ENCODE measurements at places on chromosomes 6 and 20. TPM values are rescaled to one million over a fixed set of nuclear protein-coding genes. Genes with fewer than 3 reads are reported as not detected.

DNA sequence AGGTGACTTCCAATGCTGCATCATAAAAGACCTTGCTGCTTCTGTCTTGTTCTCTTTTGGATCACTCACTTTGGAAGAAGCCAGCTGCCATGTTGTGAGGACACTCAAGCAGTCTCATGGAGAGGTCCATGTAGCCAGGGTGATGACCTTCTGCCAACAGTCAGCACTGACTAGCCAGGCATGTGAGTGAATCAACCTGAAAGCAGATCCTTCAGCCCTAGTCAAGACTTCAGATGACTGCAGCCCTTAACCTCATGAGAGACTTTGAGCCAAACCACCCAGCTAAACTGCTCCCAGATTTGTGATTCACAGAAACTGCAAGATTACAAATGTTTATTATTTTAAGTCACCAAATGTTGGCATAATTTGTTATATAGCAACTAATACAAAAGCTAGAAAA is 86.0 kb upstream of the IYD start:
- no peak for DNase-seq

The POPDC3 gene
- 72.1 TPM for polyA plus RNA-seq

DNA sequence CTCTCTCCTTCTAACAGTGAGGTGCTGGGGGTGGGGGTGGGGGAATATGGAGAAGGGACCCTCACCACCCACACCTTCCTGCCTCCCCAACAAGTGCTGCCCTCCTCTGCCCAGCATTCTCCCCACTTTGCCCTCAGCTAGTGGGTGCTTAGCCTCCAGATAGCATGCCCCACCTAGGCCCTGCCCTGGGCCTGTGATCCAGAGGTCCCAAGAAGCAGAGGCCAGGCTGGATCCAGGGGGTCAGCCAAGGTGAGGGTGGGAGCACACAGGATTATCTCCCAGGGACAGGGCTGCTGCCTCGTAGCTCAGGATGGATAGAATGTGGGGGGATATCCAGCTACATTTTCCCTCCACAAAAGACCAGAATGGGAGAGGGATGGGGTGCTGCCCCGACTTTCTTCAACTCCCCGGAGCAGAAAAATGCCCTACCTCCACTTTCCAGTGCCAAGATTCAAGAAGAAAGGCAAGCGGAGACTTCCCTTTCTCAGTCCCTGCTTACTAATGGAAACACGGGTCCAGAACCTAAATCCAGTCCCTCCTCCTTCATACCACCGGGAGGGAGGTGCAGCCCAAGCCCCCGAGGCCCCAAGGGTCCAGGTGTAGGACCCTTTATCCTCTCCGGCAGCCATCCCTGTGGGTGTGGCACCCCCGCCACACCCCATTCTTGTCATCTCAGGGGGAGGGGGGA is 987 bp downstream of the ADISSP start:
- DNase-seq: no peak

- peak; percentile 51 for DNase-seq
Measured at GRCh38 chr6:159973951-159974350, 5.1 kb downstream of the IGF2R start.

- no peak for DNase-seq
Measured at GRCh38 chr20:16003310-16003709, 569.9 kb downstream of the KIF16B start.

The KCNK5 gene
- 0.77 TPM for polyA plus RNA-seq

DNA sequence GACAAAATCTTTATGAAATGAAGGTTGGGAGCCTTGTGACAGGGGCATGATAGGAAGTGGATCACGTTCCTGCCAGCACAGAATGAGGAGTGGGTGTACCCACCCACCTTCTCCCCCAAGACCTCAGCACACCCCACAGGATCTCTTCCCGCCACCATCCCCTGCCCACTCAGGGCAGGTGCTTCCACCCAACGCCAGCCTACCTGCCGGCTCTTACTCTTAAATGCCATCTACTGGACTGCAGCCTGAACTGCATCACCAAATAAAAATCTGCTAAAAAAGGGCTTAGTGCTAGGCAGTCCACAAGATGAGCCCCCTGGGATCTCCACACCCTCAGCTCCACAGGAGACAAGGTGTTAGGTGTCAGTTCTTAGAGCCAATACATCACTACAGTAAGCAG is 20.6 kb downstream of the DTNBP1 start:
- no peak for DNase-seq

The SYCP2 gene
- polyA plus RNA-seq: 3.3 TPM

- DNase-seq: peak; percentile 39
Measured at GRCh38 chr20:59211208-59211765, 47.7 kb downstream of the ZNF831 start.

The GSTA1 gene
- polyA plus RNA-seq: 0.15 TPM

GRCh38 chr6:66376001-66376400 is 669.0 kb upstream of the EYS start:
- no peak for DNase-seq

The TCP11 gene
- 0.53 TPM for polyA plus RNA-seq

GRCh38 chr6:32689531-32690501 is 23.4 kb upstream of the HLA-DQB1 start:
- DNase-seq: peak; percentile 18

GRCh38 chr6:28757429-28758045 is 166.2 kb downstream of the TRIM27 start:
- DNase-seq: no peak

The MAP3K5 gene
- polyA plus RNA-seq: 2.8 TPM

DNA sequence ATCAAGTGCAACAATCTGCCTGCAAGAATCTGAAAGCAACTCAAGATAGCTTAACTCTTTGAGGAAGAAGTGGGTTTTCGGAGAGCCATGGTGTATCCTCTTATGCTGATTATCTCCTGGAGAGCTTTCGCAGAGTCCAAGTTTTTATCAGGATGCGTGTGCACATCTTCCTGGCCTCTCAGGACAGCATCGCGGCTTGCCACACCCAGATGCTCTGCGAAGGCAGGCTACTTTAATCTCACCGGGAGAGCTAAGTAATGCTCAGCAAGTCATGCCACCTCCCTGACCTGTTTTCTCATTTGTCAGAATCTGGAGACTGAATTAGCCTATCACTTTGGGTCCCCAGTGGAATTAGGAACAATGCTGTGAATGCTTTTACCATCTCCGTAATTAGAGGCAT is 52.9 kb downstream of the TTI1 start:
- no peak for DNase-seq

DNA sequence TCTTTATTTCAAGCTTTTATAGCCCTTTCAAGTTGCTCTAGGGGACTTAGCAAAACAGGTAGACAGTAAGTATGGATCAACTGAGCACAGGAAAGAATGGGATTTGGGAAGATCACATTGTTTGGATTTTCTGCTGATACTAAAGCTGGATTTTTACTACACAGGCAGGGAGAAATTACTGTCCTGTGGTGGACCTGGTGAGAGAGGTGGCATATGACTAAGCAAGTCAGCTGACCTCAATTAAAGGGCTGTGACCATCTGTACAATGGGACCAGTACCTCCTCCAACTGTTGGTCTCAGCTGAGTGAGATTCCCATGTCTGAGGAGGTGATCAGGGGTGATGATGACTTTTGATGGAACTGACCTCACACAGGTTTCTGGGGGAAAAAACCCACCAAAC is 28.0 kb downstream of the RREB1 start:
- DNase-seq: no peak

The BTNL2 gene
- 0.14 TPM for polyA plus RNA-seq

The DPPA5 gene
- not detected for polyA plus RNA-seq

GRCh38 chr6:63347599-63347998 is 27.8 kb upstream of the LGSN start:
- DNase-seq: no peak

DNA sequence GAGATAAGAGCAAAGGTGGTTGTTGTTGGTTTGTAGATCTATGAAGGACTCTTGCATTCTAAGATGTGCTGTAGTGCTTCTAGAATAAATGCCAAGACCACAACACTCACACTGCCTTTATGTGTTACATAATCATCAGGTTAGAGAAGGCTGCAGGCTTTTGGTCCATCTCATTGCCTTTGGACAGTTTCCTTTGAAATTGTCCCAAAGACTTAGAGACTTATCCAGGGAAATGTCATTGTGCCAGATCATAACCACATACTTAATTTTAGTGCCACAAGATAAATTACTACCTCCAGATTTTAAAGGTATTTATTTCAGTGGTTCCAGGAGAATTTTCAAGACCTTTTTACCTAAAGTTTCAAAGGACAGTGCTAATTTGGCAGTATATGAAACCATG is 666.6 kb upstream of the CITED2 start:
- DNase-seq: no peak

DNA sequence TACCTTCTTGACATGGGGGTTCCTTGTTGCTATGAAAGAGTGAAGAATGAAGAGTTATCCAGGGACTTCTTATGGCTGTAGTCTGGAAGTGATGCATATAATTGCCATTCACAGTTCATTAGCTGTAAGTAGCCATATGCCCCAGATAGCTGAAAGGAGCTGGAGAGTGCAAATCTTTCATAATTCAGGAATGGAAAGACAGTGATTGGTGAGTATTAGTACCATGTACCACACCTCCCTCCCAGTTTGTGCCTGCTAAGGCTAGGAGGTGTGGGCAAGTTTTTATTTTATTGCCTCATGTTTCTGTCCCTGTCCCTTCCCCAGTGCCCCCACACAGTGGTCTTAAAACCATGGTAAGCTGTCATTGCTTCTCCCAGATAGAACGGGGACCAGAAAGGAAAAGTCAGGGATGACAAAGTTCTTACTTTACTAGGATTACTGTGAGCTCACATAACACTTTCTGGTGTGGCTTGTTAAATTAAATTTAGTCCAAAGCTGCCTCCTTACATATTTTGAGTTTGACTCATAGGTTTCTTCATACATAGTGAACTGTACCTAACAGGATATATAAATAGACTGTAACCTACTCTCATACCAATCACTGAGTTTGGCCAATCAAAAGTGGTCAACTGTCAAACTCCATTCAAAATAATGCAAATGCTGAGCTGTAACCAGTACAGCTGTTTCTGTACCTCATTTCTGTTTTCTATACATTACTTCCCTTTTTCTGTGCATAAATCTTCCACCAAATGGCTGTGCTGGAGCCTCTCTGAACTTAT is 119.4 kb downstream of the RFPL4B start:
- DNase-seq: no peak

GRCh38 chr20:32727683-32728082 is 15.6 kb downstream of the COMMD7 start:
- peak; percentile 68 for DNase-seq

DNA sequence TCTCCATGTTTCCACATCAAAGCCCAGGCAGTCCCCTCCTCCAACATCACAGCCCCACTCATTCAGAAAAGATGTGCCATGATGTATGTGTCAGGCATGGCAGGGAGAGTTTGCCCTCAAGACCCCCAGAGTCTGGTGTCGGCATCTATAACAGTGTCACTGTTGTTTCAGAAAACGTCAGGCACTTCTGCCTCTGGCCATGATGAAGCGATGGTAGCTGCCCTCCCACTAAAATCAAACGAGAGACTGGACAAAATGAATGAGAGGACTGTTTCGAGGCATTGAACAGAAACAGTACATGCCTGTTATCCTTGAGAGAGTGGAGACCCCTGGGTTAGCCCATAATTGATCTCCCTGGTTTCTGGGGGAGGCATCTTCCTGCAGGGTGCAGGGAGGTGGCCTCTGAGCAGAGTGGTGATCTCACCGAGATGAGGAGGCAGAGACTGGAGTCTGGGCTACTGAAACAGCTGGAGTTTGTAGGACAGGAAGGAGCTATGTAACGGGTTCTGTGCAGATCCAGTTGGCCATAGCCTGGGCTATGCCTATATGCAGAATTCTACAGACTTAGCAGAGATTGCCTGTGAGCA is 144.5 kb downstream of the SYCP2 start:
- DNase-seq: no peak

DNA sequence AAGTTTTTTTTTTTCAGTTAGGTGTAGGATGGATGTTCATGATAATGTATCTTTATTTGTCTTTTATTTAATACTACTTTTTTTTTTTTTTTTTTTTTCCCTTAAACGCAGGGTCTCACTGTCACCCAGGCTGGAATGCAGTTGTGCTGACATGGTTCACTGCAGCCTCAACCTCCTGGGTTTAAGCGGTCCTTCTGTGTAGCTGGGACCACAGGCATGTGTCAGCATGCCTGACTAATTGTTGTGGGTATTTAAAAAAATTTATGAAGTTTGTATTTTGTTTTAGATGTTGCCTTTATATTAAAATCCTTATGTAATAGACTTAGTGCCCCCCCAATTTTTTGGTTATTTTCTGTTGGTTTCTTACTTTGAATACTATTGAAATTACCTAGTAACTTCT is 42.6 kb downstream of the NCOA3 start:
- DNase-seq: no peak

The FGD2 gene
- polyA plus RNA-seq: 3.4 TPM

- peak; percentile 47 for DNase-seq
Measured at GRCh38 chr20:20237093-20237959, 130.6 kb upstream of the INSM1 start.

GRCh38 chr6:169234634-169235033 is 19.0 kb downstream of the THBS2 start:
- DNase-seq: no peak

GRCh38 chr6:135944120-135944519 is 92.6 kb downstream of the PDE7B start:
- no peak for DNase-seq

The KIAA0408 gene
- 14.1 TPM for polyA plus RNA-seq

- DNase-seq: no peak
Measured at GRCh38 chr6:140987364-140988155, 1145.2 kb upstream of the GJE1 start.

The FABP7 gene
- polyA plus RNA-seq: 1.5 TPM

GRCh38 chr6:26022132-26022472 is 59.5 kb downstream of the TRIM38 start:
- DNase-seq: peak; percentile 98

GRCh38 chr20:24406251-24406650 is 63.2 kb upstream of the SYNDIG1 start:
- no peak for DNase-seq

GRCh38 chr6:135938576-135939207 is 87.2 kb downstream of the PDE7B start:
- DNase-seq: peak; percentile 93

The PACSIN1 gene
- polyA plus RNA-seq: 0.78 TPM

- DNase-seq: no peak
Measured at GRCh38 chr6:127634178-127634577, 57.2 kb downstream of the C6orf58 start.

GRCh38 chr6:75602246-75603105 is 796 bp downstream of the SENP6 start:
- peak; percentile 75 for DNase-seq

GRCh38 chr6:129253727-129254126 is 370.8 kb downstream of the LAMA2 start:
- DNase-seq: no peak

DNA sequence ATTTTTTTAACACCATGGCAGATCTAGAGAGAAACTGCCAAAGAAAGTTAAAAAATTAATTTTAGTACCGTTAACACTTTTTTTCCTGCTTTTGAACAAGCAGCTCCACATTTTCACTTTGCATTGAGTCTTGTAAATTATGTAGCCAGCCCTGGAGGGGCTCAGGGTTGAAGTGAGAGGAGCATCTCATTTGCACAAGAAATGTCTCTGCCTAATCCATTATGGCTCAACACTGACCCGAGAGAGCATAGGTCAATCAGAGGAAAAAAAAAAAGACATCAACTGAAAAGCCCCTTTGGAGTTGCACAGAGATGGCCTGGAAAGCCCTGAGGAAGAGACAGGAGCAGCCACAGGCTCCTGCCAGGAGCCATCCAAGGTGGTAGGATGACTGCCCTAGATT is 4.3 kb upstream of the SLPI start:
- DNase-seq: no peak

- no peak for DNase-seq
Measured at GRCh38 chr6:282867-283416, 9.3 kb upstream of the DUSP22 start.

Data from muscle of leg (tissue), 16 donors.